Common myeloid progenitor, CD34-positive (primary cell): ENCODE measurements at places on chromosomes 4 and X.
A peak's percentile ranks its signal among the peaks of the same experiment; 100 is the strongest.

- DNase-seq, result peak; percentile 17
These were observed 145.0 kb upstream of the AADAT start for GRCh38 chr4:170234800-170235199.

GRCh38 chr4:5912614-5913019, 19.7 kb upstream of the CRMP1 start:
- DNase-seq, result no peak

DNA sequence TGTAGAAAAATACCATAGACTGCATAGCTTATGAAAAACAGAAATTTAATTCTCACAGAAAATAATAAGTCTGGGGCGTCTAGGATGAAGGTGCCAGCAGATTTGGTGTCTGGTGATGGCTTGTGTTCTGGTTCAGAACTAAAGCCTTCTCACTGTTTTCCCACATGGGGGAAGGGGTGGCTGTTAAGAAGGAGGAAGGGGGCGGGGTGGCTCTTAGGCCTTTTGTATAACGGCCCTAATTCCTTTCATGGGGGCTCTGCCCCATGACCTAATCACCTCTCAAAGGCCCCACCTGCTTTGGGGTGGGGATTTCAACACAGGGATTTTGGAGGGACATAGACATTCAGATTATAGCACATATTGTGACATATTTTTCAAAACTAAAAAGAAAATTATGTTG, 173.2 kb upstream of the TECRL start:
- no peak for DNase-seq

GRCh38 chr4:170662250-170662649, 572.5 kb upstream of the AADAT start:
- DNase-seq, result no peak
